AG04449 (cell line): ENCODE measurements at places on chromosomes 6 and 20.

GRCh38 chr20:32603046-32603726 is 18.1 kb upstream of the NOL4L start:
- no peak for DNase-seq

DNA sequence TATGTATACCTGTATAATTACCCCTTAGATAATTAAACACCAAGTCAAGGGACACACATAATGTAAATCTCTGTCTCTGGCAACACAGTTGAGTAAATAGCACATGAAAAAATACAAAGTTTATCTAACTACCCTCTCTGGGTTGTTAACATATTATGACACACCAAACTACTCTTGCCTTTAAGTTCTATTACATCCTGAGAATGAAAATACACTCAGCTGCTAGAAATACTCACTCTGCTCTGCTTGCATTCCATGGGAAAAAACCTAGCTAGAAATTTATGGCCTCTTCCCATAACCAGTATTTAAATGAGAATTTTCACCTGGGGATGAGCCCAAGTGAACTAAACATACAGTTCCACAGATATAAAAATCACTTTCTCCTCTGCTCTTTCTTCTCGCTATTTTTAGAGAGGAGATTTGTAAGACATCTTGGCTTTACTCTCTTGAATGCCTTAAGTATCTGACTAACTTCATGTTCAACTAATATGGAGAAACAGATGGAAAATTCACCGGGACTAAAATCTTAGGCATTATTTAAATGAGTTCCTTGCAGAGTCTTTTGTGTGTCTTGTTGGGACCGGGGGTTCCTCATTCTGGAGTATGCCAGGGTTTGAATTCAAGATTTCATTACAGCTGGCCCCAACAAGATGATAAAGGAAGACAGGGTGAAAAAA is 140.9 kb downstream of the GJA10 start:
- no peak for DNase-seq

- DNase-seq = no peak
Observed at GRCh38 chr6:104573350-104573749, 286.4 kb downstream of the HACE1 start.

GRCh38 chr20:51529758-51530157 is 12.8 kb downstream of the NFATC2 start:
- no peak for DNase-seq

- no peak for DNase-seq
Observed at GRCh38 chr6:105324386-105324950, 78.4 kb downstream of the PREP start.

DNA sequence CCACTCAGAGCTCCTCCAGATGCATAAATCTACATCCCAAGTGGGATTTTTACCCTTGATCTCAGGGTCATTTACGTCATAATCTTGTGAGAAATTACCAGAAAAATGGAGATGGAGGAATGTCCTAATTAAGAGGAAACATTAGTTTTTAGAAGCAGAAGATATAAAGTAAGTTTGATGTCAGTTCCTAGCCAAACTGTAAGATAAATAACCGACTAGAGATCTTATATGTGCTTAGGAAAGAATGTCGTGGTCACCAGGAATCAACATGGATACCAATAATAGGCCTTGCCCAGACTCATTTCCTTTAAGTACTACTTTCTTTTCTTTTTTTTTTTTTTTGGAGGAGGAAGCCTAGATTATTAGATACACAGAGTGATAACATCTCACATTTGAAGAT is 186.9 kb downstream of the UTRN start:
- DNase-seq = peak; percentile 68

GRCh38 chr6:152309648-152310047 is 327.5 kb downstream of the SYNE1 start:
- no peak for DNase-seq

- DNase-seq = peak; percentile 24
Observed at GRCh38 chr6:40550202-40551101, 36.7 kb downstream of the LRFN2 start.

DNA sequence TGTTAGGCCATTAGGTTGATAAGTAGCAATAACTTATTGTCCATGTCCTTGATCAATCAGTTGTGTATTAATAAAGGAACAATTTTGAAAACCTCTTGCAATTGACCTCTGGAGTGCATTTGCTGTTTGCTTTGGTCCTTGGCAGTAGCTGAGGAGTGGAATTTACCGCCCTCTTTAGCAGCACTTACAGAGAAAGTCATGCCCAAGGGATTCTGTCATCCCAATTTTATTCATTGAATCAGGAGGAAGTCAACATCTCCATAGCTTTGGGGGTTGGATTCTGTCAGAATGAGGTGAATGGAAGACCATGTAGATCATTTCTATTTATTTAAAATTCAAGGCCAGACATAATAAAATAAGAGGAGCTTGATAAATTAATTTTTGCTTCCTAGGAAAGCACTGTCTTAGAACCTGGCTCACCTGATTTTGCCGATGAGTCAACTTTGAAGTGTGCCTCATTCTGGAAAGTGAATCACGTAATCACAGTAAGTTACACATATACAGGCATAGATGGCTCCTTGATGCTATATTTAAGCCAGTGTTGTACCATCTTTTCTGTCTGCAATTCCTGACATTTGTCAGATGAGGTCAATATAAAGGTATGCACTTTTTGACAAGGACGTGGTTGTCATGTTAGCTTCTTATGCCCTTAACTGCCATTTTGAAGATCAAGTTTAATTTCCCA is 128.7 kb upstream of the MLIP start:
- no peak for DNase-seq

DNA sequence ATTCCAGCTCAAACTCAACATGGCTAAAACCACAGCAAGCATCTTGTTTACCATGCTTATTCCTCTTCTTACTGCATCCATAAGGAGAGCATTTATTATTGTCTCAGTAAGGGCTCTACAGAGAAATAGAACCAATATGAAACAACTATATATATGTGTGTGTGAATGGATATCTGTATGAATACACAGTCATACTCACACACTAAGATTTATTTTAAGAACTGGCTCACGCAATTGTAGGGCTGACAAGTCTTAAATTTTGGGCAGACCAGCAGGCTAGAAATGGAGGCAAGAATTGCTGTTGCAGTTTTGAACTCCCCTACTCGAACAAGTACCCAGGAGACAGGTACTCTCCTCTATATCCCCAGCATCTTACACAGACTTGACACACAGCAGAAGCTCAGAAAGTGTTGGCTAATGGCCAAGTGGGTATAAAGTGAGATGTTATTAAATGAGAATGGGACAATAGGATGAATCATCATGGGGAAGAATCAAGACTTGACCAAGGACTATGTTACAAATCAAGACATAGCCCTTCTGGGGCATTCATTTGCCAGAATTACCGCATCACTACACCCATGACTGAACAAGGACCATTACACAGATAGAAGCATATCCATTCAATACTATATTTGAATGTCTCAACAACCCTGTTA is 13.0 kb downstream of the ZHX3 start:
- no peak for DNase-seq

DNA sequence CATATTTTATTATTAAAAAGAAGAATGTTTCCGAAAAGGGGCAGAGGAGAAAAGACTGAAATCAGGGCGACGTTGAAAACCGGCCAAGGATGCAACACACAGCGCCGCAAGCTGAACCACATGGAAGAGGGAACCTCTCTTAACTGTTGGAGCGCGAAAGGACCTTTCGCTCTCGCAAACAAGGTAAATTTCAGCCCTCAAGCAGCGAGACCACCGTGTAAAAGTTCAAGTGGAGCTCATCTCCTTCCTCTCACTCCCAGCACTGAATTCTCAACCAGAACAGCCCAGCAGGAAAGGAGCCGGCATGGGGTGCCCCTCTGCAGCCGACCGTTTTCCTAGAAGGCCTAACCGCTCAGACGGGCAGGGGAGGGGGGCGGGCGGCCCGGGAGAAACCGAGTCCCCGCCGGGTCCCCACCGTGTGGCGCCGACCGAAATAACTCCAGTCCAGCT is 621 bp downstream of the GPR63 start:
- no peak for DNase-seq

- no peak for DNase-seq
Observed at GRCh38 chr20:14295238-14295637, 42.2 kb downstream of the FLRT3 start.

DNA sequence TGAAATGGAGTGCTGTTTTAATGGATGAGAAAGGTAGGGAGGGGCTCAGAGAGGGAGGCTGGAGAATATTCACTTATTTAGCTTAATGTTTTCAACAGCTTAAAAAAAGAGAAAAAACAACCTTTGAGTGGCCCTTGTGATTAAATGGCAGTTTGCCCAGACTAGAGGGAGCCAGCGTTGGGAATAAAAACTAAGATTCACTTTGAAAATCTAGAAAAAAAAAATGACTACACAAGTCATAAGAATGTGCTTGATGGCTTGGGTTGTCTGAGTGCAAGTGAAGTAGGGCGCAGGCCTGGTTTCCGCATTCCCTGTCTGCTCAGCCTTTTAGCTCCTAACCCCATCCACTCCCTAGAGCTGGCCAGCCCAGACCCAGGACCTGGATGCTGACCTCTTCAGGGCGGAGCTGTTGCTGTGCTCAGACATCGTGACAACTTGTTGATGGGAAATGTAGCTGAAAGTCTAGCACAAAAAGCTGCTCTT is 28.9 kb downstream of the UTRN start:
- no peak for DNase-seq

- DNase-seq = no peak
Observed at GRCh38 chr6:81564470-81565068, 187.9 kb downstream of the TENT5A start.

DNA sequence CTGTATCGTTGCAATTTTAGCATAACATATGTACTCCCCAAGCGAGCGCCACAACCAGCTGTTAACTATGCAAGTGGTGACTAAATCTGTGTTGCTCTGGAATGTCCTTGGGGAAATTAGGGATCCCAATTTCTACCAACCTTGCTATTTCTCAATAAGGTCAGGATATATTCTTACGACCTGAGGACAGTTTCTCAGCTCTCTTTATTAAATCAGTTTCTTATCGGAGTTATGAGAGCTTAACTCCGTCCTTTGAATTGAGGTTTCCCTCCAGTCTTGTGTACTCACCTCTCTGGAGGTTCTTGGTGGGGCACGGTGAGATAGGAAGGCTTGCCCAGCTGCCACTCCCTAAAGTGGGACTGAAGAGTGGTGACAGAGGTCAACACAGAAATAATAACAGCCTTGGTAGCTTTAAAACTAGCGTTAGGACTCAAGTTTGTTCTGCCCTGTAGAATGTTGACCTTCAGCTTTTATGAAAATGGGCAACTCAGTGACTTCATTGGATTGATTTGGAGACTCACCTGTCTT is 694 bp downstream of the MRPS18B start:
- DNase-seq = no peak

DNA sequence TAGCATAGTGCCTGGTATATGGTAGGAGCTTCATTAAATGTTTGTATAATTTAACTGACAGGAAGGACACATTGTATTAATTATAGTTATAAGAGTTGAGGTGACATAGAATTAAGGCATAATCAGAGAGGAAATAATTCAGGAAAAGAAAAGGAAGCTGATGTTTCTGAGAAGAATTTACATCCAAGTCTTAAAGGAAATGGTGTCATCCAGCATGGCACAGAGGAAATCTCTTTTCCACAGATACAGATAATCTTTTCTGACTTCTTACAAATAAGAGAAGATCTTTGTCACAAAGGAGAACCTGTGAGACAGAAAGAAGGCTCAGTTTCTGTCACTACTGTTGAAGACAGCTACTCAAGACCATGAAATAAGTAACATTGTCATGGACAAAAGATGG is 222.5 kb downstream of the GJA1 start:
- DNase-seq = no peak

DNA sequence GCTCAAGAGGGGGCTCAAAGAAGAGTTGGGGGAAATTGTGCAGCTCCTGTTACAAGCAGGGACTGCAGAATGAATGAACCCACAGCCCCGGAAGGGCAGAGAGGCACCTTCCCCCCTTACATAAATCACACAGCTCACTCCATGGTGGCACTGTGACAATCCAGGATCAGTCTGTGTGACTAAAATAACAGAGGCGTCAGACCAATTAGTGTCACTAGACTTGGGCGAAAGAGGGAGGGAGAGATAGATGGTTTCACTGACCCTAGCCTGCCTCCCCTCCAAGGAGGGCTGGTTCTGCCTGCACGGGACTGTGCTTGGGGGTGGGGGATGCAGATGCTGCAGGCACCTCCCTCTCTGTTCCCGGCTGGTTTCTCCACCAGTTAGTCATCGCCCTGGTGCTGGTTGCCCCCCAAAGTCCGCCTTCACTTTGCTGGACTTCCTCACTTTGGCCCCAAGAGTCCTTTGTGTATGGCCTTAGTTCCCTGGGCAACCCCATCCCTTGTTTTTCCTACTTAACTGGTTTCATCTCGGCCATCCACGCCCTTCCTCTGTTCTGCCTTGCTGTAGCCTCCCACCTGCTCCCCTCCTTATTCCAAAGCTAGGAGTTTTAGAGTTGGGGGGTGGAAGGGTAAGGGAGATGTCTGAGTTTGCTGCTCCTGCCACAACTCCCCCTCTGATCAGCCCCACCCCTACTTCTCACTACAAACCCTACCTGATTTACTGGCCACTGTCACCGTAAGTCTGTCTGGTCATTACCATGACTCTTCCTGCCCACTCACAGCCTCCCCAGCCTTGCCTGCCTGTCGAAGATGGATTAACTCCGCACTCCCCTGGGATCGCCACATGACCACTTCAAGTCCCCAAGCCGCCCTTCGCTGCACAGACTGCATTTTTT is 17.7 kb downstream of the CCDC167 start:
- no peak for DNase-seq

GRCh38 chr6:36432151-36432671 is 10.4 kb downstream of the PXT1 start:
- peak; percentile 71 for DNase-seq

- DNase-seq = no peak
Observed at GRCh38 chr6:2749969-2750600, 637 bp downstream of the MYLK4 start.

GRCh38 chr6:147970970-147971369 is 371.7 kb upstream of the SASH1 start:
- DNase-seq = no peak

DNA sequence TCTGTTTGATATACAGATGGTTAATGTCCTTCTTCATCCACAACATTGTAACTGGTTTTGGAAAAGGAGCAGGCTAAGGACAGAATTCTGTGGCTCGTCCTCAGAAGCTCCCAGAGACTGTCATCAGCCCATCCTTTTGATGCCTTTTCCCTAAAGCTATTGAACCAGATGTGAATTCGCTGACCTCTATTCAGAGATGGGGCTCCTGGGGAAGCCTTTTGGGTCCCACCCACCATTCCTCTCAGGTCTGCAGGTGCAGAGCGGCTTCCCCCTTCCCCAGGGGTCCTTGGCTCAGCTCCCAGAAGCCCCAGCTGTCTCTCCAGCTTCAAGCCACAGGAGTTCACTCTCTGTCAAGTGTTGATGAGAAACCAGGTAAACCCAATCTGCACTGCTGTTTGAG is 191.7 kb downstream of the SMOC2 start:
- no peak for DNase-seq

- no peak for DNase-seq
Observed at GRCh38 chr6:79504372-79504771, 32.9 kb downstream of the LCA5 start.

GRCh38 chr6:91580635-91581034 is 993.8 kb upstream of the MAP3K7 start:
- no peak for DNase-seq

- DNase-seq = no peak
Observed at GRCh38 chr20:22243067-22243466, 341.3 kb downstream of the FOXA2 start.
